ENCODE measurements at places on chromosomes 6 and 20. TPM values are rescaled to one million over a fixed set of nuclear protein-coding genes. Genes with fewer than 3 reads are reported as not detected.
A peak's percentile ranks its signal among the peaks of the same experiment; 100 is the strongest.

GRCh38 chr20:20202768-20203167 lies 150.4 kb downstream of the CFAP61 start:
- DNase-seq: no peak

DNA sequence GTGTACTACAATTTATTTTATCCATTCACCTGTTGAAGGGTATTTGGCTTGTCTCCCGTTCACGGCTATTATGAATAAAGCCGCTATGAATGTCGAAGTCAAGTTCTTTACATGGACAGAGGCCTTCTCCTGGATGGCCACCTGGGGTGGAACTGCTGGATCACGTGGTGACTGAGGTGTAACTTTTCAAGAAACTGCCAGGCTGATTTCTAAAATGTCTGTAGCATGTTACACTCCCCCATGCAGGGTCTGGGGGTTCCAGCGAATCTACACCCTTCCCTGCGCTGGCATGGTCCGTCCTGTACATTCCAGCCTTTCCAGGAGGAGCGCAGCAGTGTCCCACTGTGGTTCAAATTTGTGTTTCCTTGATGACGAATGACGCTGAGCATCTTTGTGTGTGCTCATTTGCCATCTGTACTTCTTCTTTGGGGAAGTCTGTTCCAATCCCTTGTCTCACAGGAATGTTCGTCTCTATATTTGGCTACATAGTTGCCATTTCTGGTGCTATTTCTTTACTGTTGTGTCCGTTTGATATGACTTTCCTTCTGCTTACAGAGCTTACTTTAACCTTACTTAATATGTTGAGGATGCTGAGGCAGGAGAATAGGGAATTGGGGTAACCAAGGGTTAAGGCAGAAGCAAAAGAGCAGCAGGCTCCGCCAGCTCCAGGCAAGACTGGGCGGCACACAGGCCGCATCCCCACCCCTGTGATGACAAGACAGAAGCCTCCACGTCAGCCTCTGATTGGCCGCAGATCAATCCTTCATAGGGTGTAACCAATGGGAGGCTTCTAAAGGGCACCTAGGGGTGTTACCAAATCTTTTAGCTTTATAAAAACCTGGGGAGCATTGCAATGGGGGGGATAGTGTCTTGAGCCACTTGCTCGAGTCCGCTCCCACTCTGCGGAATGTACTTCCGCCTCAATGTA lies 106.6 kb downstream of the TAF4 start:
- no peak for DNase-seq

- no peak for DNase-seq
Observed at GRCh38 chr6:36402481-36402880, 15.0 kb upstream of the ETV7 start.

GRCh38 chr6:33737267-33738026 lies 9.3 kb downstream of the IP6K3 start:
- DNase-seq: no peak

GRCh38 chr20:51419231-51419630 lies 123.3 kb downstream of the NFATC2 start:
- peak; percentile 41 for DNase-seq

GRCh38 chr6:154473324-154473723 lies 37.2 kb downstream of the CNKSR3 start:
- DNase-seq: no peak

DNA sequence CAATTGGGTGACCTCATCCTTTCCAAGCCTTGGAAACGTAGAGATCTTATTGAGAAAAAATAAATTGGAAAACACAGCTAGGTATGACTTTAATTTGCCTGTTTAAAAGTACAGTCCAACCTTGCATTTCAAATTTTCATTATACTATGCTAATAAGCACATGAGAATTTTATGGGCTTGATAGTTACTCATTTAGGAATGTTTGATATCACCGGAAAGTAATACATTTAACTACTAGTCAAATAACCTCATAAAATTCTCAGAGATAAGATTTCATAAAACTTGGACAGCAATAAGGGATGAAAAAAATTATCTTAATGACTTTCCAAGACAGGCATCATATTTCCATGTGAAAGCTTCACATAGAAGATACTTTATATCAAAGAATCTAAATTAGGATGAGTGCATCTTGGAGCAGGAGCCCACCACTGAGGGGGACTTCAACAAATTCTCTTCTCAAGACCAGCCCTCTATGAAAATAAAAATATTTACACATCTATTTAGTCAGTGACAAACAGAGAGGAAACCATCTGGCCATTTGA lies 236.3 kb downstream of the EPHA7 start:
- DNase-seq: no peak

GRCh38 chr6:127464881-127465459 lies 5.8 kb upstream of the KIAA0408 start:
- peak; percentile 47 for DNase-seq

The ADGRF1 gene
- polyA plus RNA-seq: 0.03 TPM

The MACROD2 gene
- polyA plus RNA-seq: not detected
